ENCODE measurements at places on chromosomes 13 and 19.

DNA sequence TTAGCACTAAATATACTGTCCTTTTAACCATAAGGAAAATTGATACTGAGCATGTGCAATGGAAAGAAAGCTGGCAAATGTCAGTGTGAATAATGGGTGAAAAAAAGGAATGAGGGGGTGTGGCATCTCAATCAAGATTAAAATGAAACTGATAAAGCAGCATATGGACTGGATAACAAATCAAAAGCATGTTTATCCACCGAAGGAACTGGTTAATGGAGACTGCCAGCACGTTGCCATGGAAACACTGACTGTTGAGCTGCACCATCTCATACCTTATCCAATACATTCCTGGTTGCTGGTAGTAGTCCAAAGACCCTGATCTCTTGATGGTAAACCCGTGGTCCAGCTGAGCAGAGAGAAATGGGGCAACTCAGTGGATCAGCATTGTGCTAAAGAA is 311.4 kb upstream of the MAB21L1 start:
- DNase-seq = no peak

GRCh38 chr13:113838711-113839201 is 25.1 kb downstream of the GAS6 start:
- DNase-seq = no peak

GRCh38 chr13:34933786-34934185 is 8.3 kb upstream of the NBEA start:
- DNase-seq = no peak

GRCh38 chr19:52494518-52494917 is 33.0 kb upstream of the ZNF808 start:
- no peak for DNase-seq

GRCh38 chr13:93466502-93467036 is 240.0 kb downstream of the GPC6 start:
- no peak for DNase-seq

DNA sequence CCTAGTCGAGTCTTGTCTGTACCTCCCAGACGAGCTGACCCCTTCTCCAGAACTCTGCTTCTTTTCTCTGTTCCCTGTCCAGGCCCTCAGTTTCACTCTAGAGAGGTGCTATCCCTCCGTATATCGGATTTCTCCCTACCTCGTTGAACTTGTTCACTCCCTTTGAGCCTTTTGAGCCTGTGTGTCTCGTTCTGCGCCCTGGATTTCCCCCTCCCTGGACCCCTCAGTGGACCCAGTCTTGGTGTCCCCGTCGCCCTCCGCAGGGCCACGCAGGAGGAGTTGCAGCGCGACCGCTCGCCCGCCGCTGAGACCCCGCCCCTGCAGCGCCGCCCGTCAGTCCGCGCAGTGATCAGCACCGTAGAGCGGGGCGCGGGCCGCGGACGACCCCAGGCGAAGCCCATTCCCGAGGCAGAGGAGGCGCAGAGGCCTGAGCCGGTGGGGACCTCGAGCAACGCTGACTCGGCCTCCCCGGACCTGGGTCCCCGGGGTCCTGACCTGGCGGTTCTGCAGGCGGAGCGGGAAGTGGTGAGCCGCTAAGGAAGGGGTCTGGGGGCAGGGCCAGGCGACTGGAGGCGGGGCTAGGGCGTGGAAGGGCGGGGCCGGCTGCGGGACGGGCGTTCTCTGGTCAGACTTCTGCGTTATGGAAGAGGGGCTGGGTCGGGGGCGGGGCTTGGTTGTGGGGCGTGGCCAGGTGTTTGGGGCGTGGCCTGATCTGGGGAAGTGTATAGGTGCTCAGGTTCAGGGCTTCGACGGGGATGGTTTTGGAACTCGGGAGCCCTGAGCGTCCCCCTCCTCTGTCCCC is 5.5 kb downstream of the EPS8L1 start:
- DNase-seq = peak; percentile 96
